ENCODE measurements at places on chromosomes 1 and 21.
A peak's percentile ranks its signal among the peaks of the same experiment; 100 is the strongest.

DNA sequence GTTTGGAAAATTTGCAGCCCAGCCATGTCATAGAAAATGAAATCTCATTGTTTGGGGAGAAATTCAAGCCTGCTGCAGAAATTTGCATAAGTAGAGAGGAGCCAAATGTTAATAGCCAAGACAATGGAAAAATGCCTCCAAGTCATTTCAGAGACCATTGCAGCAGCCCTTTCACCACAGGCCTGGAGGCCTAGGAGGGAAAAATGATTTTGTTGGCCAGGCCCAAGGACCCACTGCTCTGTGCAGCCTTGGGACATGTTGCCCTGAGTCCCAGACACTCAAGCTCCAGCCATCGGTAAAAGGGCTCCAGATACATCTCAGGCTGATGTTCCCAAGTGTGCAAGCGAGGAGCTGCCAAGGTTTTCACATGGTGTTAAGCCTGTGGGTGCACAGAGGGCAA is 1.1 kb downstream of the KRTAP19-2 start:
- no peak for DNase-seq

- DNase-seq = no peak
Observed at GRCh38 chr1:6101826-6102531, 56.3 kb downstream of the KCNAB2 start.

- no peak for DNase-seq
Observed at GRCh38 chr21:37548521-37548981, 182.0 kb downstream of the DYRK1A start.

DNA sequence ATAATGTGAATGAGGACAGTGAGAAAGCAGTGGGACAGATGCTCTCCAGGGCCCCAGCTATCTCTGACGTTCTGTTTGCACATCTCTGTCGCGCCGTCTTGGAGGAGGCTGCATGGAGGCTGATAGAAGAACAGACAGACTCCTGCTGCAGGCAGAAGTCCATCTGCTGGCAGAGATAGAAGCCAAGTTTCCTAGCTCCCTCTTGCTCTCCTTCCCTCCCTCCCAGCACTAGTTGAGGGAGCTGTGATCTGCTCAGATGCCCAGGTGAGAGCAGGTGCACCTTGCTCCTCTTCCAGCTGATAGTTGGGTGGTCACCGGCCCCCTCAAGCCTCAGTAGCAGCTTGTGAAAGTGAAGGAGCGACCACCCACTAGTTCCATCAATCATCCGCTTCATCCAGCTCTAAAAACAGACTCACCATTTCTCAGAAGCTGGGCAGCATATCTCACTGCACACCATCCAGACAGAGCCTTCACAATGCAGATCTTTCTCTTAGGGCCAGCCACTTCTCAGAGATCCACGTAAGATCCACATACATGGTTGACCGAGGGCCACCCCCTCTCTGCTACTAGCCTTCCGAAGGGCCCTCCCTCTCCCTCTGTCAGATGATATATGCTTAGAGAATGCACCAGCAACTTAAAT is 12.9 kb downstream of the LRRN2 start:
- DNase-seq = no peak

- DNase-seq = no peak
Observed at GRCh38 chr1:76843821-76844464, 23.3 kb upstream of the ST6GALNAC5 start.

GRCh38 chr1:157774412-157774811 is 2.5 kb downstream of the FCRL2 start:
- no peak for DNase-seq

DNA sequence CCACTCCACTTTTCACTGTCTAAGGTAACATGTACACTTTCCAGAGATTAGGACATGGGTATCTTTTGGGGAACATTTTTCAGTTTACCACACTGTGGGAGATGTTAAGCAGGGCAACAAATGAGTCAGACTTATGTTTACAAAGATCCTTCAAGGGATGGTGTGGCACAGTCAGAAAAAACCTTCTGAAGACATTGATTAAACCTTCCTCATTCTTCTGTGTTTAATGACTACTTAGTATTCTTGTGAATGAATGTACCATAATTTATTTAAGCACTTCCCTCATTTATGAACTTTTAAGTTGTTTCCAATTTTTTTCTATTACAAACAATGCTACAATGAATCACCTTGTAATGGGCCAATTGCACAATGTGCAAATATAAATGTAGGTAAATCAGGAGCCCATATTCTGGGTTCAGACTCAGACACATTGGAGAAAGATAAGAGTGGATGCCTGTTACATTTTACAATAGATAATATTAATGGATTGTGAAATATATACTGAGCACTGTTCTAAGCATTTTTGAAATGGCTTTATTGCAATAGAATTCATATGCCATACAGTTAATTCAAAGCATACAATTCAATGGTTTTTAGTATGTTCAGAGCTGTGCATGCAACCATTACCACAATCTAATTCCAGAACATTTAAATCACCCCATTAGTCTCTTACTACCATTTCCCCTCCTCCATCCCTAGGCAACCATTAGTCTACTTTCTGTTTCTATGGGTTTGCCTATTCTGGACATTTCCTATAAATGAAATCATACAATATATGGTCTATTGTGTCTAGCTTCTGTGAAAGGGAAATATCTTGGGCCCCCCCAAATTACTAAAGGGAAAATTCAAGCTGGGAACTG is 1.9 kb upstream of the SFT2D2 start:
- peak; percentile 21 for DNase-seq

DNA sequence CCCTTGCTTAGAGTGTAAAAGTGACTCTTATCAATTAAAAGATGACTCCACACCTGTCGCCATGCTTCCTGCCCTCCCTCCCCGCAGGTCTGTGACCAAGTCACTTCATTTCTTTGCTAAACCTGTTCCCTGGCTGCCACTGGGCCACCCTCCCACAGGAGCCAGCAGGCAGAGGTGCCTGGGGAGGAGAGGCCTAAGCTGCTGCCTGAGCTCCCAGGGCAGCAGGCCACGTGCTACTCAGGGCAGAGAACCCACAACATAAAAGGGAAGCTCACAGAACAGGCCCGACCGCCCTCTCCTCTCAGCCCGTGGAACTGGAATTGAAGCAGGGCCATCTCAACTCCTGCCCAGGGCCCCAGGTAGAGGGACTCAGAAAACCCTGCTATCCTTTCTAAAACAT is 4.9 kb downstream of the C1orf198 start:
- no peak for DNase-seq

- DNase-seq = peak; percentile 71
Observed at GRCh38 chr1:39091845-39092645, 65.9 kb downstream of the NDUFS5 start.

DNA sequence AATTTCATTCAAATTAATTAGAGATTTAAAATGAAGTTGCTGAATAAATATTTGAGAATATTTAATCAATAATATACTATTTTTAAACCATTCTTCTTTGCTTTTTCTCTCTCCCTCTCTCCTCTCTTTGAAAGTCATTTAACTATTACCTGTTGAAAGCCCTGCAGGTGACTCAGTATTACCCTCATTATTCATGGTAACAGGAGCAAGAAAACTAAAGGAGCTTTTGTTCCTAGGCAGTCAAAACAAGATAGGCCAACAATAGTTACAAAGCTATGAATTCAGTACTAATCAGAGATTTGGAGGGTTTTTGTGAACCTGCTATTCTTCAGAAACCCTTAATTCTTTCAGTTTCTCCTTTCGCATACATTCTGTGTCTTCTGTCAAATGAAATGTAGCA is 721.3 kb upstream of the NCAM2 start:
- no peak for DNase-seq

- DNase-seq = no peak
Observed at GRCh38 chr1:42158189-42158588, 5.0 kb downstream of the GUCA2B start.

DNA sequence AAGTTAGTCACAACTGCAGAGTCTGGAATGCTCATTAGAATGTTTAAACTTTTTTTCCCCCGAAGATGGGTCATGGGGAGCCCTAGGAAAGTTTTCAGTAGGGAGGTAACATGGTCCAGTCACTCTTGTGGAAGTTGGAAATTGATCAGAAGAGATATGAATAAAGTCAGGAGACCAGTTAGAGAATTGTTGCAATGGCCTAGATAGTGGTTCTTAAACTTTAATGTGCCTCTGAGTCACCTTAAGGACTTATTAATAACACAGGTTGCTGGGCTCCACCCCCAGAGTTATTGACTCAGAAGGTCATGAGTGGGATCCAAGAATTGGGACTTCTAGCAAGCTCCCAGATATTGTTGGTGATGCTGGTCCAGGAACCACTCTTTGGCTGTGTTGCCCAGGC is 3.2 kb upstream of the TFAP2E start:
- DNase-seq = peak; percentile 47

DNA sequence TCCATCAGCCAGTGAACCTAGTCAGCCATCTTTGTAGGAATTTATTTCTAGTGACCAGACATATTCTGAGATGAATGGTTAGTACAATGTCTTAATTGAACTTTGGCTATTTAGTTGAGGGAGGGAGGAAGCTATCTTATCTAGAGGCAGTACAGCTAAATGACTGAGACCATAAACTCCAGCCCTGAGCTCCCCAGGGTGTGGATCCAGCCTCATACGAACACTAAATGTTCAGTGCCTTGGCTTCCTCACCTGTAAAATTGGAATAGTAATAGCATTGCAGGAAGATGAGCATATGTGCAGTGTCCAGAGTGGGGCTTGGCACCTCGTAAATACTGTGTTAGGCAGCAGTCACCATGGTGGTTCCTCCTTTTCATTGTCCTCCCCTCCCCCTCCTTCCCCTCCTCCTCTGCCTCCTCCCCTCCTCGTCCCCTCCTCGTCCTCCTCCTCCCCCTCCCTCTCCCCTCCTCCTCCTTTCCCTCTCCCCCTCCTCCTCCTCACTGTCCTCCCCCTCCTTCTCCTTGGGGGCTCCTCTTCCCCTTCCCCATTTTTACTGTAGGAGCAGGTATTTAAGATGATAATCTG is 108.2 kb downstream of the GALNT2 start:
- no peak for DNase-seq

DNA sequence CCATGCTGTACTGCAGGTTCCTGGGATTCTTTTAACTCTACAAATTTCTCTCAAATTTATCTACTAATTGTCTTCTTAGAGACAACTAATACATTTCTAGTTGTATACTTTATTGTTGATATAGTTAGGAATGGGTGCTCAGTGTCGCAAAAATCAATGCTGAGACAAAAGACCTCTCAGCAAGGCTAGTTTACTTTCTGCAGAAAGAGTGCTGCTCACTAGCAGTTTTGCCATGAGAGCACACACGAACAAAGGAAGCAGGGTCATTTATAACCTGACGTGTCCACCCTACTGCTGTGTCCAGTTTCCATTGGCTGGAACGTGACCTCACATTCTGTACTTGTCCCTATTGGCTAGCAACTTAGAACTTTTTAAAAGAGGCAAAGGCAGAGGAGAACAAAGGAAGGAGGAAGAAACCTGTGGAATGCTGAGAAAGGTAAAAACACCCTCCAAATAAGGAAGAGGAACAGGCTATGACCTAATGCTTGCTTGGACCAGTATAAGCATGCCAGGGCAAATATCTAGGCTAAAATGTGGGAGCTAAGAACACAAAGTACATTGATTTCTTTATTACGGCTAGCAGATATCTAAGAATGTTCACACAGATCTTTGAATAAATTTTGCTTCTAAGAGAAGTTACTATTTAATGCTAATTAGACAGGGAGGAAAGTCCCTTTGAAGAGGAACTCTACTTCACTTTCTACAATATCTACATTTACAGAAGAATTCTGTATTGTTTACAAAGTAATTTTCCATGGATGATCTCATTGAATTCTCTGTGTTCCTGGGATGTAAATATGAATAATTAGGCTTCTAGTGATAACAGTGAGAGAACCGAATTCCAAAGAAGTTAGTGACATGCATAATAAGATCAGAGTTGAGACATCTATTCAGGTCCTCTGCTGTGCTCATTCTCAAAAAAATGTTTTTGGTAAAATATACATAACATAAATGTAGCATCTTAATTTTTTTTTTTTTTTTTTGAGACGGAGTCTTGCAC is 86.0 kb upstream of the MAP10 start:
- no peak for DNase-seq

GRCh38 chr1:40773748-40774265 is 9.8 kb upstream of the KCNQ4 start:
- DNase-seq = no peak

- no peak for DNase-seq
Observed at GRCh38 chr1:202835548-202836072, 24.9 kb downstream of the PCAT6 start.

DNA sequence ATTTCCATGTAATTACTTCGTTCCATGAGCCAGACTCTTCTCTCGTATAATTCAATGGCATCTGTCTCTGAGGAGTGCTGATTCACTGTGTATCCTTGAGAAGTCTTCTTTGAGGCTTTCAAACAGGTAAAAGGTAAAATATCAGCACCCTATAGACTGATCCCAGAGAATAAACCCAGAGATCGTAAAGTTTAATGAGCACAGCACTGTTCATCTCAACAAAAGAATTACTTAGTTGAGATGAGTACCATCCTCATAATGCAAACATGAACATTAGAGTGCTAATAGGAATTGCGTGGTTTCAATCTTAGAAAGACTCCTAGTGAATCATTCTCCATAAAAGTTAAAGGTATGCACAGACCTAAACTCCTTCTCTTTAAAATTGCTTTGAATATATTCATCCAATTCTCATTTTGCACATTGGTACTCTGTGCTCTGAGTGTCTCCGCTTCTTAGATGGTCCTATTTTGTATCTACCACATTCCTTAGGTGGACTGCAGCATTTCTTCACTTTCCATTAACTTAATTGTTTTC is 97.2 kb downstream of the TBX15 start:
- DNase-seq = no peak

DNA sequence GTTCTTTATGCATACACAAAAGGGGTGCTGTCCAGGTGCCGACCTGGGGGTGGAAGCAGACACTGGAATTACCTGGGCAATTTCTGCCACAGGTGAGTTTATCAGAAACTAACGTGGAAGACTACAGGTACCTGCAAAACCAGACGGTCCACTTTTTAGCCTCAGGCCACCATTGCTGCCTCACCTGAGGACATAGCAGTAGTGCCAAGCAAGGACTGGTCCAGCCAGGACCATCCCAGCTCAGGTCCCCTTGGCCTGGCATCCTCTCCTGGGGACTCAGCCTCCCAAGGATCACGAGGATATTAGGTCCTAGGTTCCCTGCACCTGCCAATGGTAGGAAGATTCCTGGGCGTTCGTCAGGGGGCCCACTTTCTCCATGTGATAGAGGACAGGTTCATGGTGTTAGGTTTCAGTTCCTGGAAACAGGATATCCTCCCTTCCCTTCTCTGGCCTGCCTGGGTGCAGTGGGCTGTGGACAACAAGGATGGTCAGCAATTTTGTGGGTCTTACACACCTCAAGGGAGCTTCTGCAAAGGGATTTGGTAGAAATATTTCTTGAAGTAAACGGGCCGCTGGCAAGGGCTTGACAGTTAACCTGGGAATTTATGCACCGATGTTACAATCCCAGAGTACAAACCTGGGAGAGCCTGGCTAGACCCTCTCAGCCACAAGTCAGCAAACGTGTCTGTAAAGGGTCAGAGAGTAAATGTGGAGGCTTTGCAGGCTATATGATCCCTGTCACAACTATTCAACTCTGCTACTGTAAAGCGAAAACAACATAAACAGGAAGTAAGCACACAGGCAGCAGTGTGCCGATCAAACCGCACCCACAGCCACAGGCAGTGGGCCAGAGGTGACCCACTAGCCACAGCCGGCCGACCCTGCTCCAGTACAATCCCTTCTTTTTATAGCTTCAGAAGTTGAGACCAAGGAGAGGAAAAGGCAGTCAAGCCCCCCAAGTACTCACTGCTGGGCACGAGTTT is 71.4 kb upstream of the RAB4A start:
- peak; percentile 20 for DNase-seq

- no peak for DNase-seq
Observed at GRCh38 chr1:218123968-218124367, 161.1 kb upstream of the RRP15 start.

- no peak for DNase-seq
Observed at GRCh38 chr1:177969109-177969508, 749 bp downstream of the SEC16B start.

Data from HCEC 1CT (cell line).